ENCODE measurements at places on chromosomes 7 and 10.

GRCh38 chr7:54541669-54542625 lies at the start of gene VSTM2A:
TSS of gene VSTM2A (plus strand) at chr7:54542375. CDS start at chr7:54542731, 356 bp downstream.
- no peak for DNase-seq

DNA sequence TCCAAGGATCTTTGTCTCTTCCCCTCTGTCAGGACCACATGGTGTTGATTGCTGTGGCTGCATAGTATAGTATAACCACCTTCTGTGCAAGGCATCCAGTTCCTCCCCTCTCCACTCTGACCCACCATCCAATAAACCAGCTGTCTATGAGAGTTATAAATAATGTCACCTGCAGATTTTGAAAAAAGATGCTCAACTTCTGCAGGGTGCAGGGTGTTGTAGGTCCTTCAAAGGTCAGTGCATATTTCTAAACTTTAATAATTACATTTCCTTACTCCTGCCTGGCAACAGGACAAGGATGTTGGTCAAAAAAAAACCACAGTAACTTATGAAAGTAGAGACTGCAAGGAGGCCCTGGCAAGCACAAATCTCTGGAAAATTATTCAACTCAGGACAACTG lies 166.2 kb downstream of the PKD1L1 start:
- DNase-seq = no peak

DNA sequence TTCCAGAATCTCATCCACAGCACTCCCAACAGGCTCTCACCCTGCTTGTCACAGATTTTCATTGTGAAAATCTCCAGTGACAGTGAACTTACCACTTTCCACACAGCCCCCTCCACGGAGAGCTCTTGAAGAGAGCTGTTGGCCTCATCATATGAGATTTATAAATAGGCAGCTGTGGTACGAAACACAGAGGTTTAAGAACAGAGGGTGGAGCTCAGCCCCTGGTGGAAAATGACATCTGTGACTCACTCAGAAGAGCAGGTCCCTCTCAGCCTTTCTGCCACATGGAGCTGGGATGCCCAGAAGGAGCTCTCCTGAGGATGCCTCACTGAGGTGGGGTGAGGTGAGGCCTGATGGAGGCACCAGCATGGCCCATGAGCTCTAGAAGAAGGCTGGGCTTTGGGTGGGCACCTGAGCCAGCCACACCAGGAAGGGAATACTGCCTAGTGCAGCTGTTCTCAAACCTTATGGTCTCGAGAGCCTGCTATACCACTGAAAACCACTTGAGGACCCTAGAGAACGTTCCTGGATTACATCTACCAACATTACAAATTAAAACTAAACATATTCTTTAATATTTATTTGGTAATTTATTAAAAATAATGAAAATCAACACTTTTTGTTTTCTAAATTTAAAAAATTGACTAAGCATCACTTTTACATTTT lies 25.8 kb upstream of the EEPD1 start:
- DNase-seq = peak; percentile 38

DNA sequence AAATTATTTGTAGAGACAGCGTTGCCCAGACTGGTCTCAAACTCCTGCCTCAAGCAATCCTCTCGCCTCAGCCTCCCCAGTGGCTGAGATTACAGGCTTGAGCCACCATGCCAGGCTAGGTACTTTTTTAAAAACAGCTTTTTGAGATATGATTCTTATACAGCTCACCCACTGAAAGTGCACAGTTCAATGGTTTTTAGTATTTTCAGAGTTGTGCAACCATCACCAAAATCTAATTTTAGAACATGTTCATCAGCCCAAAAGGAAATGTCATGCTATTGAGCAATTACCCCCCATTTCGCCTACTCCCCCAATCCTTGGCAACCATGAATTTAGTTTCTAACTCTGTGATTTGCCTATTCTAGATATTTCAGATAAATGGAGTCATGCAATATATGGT lies 73.7 kb downstream of the EVX1 start:
- DNase-seq = no peak

DNA sequence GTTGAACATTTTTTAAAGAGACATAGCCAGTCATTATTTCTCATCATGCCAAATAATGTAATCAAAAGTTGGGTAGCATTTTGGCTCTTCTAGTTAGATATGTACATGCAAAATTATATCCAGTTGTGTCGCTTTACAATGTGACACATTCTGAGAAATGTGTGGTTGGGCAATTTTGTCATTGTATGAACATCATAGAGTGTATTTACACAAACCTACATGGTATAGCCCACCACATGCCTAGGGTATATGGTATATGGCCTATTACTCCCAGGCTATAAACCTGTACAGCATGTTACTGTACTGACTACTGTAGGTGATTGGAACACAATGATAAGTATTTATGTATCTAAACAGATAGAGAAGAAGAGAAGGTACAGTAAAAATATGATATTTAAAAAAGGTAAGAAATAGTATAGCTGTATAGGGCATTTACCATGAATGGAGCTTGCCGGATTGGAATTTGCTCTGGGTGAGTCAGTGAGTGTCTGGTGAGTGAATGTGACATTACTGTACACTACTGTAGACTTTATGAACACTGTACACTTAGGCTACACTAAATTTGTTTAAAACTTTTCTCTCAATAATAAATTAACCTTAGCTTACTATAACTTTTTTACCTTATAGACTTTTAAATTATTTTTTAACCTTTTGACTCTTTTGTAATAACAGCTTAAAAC lies 16.5 kb downstream of the ZNF365 start:
- no peak for DNase-seq

DNA sequence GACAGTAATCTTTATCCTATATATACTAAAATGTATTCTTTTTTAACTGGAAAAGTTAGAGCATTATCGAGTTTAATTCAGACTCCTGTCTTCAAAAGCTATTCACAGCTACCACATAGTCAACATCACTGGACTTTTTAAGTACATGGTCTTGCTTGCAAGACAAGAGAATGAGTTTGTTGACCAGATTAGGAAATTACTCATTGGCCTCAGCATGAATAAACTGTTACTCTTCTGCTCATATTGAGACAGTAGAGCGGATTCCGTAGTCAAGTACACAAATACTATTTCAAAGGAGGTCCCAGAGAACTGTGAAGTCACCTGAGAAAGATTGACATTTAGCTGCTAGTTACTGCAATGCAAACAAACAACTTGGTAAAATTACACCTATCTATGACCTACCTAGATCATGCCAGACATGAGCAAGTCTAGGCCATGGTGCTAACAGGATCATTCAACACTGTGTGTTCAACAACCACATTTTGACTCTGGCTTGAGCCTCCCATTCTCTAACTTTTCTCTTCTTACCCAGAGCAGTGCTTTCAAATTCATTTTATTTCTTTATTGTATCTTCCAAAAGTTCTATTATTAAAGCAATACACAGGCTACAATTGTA lies 280.9 kb downstream of the NEBL start:
- no peak for DNase-seq

DNA sequence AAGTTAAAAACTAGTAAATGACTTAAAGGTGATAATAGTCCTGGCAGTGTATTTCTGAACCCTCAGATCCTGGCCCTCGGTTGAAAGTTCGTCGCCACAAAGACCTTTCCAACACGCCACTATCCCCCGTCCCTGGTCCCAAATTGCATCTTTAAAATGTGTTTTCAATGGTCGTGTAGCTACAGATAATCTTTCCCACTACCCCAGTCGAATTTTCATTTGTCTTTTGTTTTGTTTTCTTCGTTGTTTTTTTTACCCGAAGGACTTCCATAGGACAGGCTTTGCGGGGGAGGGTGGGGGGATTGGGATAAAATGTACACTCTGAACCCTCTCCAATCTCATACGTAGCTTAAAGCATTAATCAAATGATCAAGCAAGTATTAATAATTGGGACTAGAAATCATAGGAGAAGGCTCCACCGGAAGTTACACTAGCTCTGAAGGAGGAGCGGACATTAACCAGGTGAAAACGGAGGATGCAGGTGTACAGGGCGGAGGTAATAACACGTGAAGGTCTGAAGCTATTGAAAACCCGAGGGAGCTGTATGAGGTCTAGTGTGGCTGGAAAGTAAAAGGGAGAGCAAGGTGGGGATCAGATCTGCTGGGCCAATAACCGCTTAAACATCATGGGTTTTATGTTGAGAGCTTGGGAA lies 32.8 kb upstream of the PHF14 start:
- no peak for DNase-seq

- no peak for DNase-seq
These were observed 676.0 kb upstream of the GALNT17 start for GRCh38 chr7:70455925-70456324.

DNA sequence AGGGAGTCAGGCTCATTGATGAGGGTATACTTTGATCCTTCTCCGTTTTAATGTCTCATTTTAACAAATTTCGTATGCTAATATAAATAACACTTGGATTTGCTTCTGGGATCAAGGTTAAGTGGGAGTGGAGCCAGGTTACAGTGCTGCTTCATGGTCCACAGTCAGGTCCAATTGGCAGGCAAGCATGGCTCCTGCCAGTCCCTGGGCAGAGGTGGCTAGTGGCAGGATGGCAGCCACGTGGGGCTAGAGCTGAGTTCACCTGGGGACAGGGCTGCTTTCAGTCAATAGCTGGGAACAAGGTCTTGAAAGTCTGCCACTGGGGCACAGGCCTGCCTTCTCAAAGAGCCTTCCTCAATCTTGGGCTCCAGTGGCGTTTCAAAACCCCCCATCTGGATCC lies 16.0 kb upstream of the VWA2 start:
- peak; percentile 36 for DNase-seq

DNA sequence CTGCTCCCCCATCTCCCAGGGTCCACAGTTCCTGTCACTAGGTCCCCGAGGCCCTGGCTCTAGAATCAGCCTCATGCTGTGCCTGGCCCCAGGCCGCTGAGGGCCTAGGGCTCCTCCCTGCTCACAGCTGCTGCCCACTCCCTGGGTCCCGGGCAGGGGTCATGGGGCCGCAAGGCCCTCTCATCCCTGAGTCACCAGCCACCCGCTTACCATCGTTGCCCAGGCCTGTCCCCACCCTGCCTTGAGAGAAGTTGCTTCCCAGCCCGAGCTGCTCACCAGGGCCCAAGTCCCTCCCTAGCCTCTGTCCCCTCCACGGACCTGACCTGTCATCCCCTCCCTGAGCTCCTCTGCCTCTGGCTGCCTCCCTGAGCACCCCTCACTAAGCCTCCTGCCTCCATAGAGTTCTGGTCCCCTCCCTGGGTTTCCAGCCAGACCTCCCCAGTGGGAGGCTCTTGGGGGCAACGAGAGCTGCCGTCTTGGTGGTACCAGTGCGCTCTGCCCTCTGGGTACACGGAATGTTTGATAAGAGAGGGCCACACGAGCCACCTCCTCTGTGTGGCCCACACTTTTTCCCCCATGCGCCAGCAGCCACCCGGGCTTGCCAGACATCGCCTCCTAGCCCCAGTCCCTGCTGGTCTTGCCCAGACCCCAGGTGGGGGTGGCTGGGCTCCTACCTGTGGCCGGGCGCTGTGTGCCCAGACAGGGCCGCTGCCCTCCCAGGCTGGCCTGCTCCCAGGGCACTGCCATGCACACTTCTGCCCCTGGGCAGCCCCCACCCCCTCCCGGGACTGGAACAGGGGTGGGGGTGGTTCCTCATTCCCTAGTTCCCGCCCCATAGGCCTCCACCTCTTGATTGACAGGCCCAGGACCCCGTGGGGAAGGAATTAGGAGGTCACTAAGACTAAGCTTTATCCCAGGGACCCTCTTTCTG lies 21.3 kb downstream of the MLXIPL start:
- DNase-seq = no peak

- no peak for DNase-seq
These were observed 33.9 kb upstream of the CYCS start for GRCh38 chr7:25158966-25159365.

GRCh38 chr10:46215426-46215825 lies 71.4 kb upstream of the ANTXRL start:
- no peak for DNase-seq

DNA sequence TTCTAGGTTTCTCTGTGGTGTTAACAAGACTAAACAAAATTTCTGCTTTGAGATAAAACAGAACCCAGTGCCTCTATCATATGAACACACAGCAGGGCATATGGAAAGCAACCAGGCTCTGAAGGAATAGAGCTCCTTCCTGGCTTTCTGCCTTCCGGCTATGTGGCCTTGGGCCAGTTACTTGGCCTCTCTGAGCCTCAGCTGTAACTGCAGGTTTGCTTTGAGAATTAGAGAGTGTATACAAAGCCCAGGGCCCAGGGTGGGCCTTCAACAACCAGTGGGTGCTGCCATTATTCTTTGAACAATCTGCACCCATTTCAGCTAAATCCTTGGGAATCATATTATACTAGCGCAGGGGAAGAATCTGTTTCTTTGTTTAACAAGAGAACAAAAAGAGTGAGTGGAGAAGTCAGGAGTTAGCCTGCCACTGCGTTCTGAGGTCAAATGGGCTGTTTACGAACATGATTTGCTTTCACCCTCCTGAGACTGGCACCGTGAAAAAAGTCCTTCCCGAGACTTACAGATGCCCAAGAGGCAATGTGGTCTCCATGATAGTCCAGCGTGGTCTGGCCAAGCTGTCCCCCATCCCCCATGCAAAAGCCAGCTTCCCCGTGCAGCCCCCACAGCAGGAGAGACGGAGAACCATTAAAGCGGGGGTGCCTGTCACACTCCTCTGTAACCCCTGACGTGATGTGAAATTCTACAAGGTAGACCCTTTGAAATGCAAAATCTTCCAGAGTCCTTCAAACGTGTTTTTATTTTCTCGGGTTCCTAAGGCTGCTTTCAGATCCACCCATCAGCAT lies 4.9 kb downstream of the FAM53B start:
- no peak for DNase-seq

GRCh38 chr7:155770241-155770640 lies 42.0 kb downstream of the SHH start:
- DNase-seq = no peak

DNA sequence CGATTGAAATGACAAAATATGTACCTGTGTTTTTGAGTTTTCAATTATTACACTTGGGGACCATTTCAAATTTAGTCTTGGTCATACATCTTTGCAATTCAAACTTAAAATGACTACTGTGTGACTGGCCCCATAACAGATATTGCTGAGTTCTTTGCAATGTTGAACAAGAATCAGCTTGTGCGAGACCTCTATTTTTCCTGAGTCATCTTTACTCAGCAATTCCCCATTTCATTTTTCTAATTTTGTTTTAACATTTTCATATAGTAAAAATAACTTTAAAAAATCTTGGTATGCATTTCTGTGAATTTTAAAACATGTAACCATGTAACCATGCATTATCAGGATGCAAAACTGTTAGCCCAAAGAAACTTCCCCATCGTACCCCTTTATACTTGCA lies 678.1 kb downstream of the ANKRD7 start:
- DNase-seq = no peak

GRCh38 chr7:50262916-50263690 lies 41.4 kb upstream of the IKZF1 start:
- DNase-seq = no peak

DNA sequence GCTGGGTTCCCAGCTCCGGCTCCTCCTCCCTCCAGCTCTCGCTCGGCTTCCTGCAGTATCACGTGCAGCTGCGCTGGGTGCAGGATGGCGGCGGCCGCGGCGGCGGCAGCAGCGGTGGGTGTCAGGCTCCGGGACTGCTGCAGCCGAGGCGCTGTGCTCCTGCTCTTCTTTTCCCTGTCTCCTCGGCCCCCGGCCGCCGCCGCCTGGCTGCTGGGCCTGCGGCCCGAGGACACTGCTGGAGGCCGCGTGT lies at the start of gene CNNM1:
Gene CNNM1, plus strand, starts transcription at position 53 of the 250 bp plus-strand sequence. Its CDS starts 32 bp downstream, at position 85.
- DNase-seq = no peak

All from heart left ventricle (tissue), 16 donors.